ENCODE measurements at places on chromosomes 12 and 14. TPM values are rescaled to one million over a fixed set of nuclear protein-coding genes. Genes with fewer than 3 reads are reported as not detected.

- DNase-seq = no peak
- H3K27me3 ChIP-seq = no peaks in the 10 kb centered on the region
- no peaks in the 10 kb centered on the region for H3K36me3 ChIP-seq
- H3K4me3 ChIP-seq = no peak overlapping the region
- no peak overlapping the region for H3K27ac ChIP-seq
- peaks cover 79% of the 10 kb centered on the region for H3K4me1 ChIP-seq
Observed at GRCh38 chr12:107377596-107378385, 284.4 kb upstream of the CRY1 start.

- H3K4me1 ChIP-seq = peaks cover 2% of the 10 kb centered on the region
- H3K27ac ChIP-seq = no peak overlapping the region
- H3K36me3 ChIP-seq = no peaks in the 10 kb centered on the region
- peaks cover 12% of the 10 kb centered on the region for H3K27me3 ChIP-seq
Observed at GRCh38 chr12:108296945-108297344, 42.2 kb downstream of the CMKLR1 start.

- peaks cover 6% of the 10 kb centered on the region for H3K27me3 ChIP-seq
- no peaks in the 10 kb centered on the region for H3K36me3 ChIP-seq
- no peak overlapping the region for H3K27ac ChIP-seq
- DNase-seq = no peak
Observed at GRCh38 chr12:98405805-98406366, 109.5 kb upstream of the TMPO start.

DNA sequence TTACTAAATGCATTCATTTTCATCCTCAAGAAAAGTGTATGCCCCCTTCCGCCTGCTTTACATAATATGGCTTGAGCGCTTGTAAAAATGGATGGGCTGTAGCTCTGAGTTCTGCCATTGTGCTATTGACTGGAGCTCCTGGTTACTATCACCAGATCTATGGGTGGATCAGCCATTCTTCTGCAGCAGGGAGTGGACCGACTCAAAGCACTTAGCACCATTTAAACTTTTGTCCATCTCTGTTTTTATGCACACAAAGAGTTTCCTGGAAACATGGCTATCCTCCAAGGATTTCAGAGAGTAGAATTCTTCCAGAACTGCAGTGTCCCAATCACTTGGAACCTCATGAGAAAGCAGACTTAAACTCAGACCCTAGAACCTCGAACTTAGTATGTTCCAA is 4.5 kb upstream of the NUMB start:
- H3K27me3 ChIP-seq = no peaks in the 10 kb centered on the region
- DNase-seq = no peak
- H3K4me1 ChIP-seq = peaks cover 36% of the 10 kb centered on the region
- no peaks in the 10 kb centered on the region for H3K36me3 ChIP-seq

GRCh38 chr14:99616832-99617800 is 13.1 kb upstream of the CCDC85C start:
- no peak overlapping the region for H3K4me3 ChIP-seq
- no peak overlapping the region for H3K27ac ChIP-seq
- DNase-seq = no peak
- H3K36me3 ChIP-seq = no peaks in the 10 kb centered on the region
- H3K4me1 ChIP-seq = no peaks in the 10 kb centered on the region

DNA sequence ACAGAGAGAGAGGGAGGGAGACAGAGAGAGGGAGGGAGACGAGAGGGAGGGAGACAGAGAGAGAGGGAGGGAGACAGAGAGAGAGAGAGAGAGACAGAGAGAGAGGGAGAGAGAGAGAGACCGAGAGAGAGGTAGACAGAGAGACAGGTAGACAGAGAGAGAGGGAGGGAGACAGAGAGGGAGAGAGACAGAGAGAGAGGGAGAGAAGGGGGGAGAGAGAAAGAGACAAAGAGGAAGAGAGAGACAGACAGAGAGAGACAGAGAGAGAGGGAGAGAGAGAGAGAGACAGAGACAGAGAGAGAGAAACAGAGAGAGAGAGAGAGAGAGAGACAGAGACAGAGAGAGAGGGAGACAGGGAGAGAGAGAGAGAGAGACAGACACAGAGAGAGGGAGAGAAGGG is 47.8 kb upstream of the GALNT9 start:
- H3K4me1 ChIP-seq = peaks cover 6% of the 10 kb centered on the region
- no peak overlapping the region for H3K4me3 ChIP-seq
- DNase-seq = no peak
- H3K27me3 ChIP-seq = peaks cover 26% of the 10 kb centered on the region

DNA sequence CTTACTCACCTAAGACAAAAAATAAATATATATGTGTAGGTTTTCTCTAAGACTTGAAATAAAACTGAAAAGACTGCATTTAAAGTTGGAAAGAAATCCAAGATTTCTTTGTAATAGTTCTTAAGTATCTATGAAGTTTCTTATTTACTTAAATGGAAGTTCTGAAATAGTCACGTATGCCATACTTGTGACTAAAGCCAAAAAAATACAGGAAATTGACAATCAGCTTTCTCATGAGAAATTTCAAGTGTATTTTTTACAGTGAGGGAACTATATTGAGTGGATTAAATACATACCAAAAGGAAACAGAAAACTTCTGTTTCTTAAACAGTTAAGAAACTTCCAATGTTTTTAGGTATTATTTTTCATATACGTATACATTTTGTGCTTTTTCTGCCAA is 188.1 kb downstream of the DPY19L2 start:
- peaks cover 2% of the 10 kb centered on the region for H3K27me3 ChIP-seq
- H3K36me3 ChIP-seq = no peaks in the 10 kb centered on the region
- no peak for DNase-seq
- H3K27ac ChIP-seq = no peak overlapping the region
- no peaks in the 10 kb centered on the region for H3K4me1 ChIP-seq

DNA sequence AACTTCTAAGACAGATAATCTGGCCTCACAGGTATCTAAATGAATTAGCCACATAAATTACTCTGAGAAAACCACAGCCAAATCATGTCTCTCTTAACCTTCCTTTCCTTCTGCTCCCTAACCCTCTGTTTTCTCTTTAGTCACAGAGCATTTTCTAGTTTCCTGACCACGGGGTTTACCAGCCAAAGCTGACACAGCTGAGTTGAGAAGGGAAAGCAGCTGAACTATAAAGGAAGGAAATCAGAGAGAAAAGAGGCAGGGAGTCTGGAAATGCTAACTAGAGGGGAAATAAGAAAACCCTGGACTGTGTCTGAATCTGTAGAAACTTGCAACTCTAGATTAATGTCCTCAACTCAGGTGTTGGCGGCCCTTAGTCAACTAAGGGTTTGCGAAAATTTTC is 24.4 kb downstream of the ANKS1B start:
- no peak overlapping the region for H3K27ac ChIP-seq
- H3K4me1 ChIP-seq = no peaks in the 10 kb centered on the region
- H3K4me3 ChIP-seq = no peak overlapping the region
- no peak for DNase-seq
- H3K27me3 ChIP-seq = peaks cover 8% of the 10 kb centered on the region

DNA sequence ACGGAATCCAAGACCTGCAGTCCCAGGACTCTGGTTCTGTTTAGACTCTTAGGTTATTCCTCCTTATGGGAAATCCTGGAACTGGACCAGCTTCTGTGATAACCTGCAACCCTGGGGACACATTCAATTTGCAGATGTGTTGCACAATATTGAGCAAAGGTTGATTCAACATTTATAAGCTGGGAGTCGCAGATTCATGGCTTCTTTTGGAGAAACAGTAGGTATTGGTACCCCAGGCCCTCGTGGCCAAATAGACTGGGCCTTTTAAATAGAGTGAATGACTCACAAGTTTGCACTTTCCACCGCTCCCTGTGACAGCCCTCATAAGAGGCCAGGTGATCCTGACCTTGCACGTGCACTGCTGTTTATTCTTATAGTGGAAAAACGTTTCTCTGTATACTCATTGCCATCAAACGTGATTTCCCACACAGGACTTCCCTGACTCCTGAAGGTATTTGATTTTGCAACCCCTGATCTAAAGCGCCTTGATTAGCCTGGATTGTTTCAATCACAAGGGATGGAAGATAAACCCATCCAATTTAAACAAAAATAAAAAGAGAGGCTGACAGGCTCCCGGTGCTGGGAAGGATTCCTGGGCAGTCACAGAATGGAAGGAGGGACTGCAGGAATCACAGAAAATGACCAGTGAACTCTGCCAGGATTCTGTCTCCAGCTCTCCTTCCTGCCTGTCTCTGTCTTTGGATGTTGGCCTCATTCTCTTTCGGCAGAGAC is 98.0 kb downstream of the VCPKMT start:
- no peak overlapping the region for H3K27ac ChIP-seq
- H3K4me3 ChIP-seq = no peak overlapping the region
- H3K36me3 ChIP-seq = peaks cover 24% of the 10 kb centered on the region

The NAA30 gene
- total RNA-seq = 18.6 TPM
